Fibroblast of gingiva (primary cell): ENCODE measurements at places on chromosomes 4 and X.

DNA sequence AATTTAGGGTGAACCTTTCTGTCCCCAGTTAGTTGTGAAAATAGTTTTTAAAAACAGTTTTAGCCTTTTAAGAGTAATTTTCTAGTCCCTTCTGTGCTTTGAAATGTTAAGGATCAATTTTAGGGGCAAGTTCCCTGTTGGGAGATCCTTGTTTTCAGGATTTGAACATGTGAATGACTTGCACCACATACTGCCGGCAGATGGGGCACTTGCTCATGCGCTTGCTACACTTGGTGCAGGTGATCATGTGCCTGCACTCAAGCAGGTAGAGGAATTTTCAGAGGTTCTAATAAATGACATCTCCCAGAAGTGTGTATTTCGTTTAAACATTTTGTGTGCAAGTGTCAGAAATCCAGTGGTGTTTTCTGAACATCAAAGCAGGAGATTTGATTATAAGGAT, 195.9 kb downstream of the CHM start:
- DNase-seq, result no peak

DNA sequence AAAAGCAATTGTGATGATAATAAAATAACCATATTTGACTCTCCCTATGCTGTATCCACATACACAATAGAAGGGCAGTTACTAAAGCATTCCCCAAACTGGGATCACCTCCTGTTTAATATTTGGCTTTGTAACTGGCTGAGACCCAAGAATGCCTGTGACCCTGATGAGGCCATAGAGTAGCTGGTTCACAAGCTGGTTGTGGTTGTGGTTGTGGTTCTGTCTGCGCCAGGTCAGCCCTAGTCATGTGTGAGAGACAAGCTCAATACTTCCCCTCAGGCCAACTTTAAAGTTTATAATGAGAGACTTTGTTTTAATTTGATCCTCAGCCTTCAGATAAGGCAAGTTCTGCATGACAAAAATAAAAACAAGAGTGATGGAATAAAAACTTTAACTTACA, 209.9 kb downstream of the PARM1 start:
- DNase-seq, result no peak

DNA sequence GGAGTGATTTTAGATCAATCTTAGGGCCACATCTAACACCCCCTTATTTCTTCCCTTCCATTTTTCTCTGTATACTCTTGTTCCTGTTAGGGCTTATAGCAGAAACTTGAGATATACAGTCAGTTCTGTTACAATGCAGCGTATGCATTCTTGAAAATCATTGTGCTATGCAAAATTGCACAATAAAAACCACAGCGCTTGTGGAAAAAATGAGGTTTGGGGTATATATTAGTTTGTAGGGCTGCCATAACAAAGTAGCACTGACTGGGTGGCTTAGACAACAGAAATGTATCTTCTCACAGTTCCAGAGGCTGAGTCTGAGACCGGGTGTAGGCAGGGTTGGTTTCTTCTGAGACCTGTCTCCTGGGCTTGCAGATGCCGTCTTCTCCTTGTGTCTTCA, 59.0 kb downstream of the WWC2 start:
- DNase-seq, result peak; percentile 82

DNA sequence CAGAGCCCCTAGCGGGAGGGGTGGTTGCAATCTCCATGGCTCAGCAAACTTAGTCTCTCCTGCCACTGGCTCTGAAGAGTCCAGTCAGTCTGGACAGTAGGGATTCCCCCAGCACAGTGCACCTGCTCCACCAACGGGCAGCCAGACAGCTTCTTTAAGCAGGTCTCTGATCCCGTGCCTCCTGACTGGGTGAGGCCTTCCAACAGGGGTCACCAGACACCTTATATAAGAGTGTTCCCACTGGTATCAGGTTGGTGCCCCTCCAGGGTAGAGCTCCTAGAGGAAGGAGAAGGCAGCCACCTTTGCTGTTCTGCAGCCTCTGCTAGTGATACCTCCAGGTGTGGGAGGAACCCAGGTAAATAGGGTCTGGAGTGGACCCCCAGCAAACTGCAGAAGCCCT, 1393.4 kb downstream of the STIM2 start:
- DNase-seq, result no peak
